HepG2 (cell line): ENCODE measurements at places on chromosomes 13 and 19. TPM values are rescaled to one million over a fixed set of nuclear protein-coding genes. Genes with fewer than 3 reads are reported as not detected.

DNA sequence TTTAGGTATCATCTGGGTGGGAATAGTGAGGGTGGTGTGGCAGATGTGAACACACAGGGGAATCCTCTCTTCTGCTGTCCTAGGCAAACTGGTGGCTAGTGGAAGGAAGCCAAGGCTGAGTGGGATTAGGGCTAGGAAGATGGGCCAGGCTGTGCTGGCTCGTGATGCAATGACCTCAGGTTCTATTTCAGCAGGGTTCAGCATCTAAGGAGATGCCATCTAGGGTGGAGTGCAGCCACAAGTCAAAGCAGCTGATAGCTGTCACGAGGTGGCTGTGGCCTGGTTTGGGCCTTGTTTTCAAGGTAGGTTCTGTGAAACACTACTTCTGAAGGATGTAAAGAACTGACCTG lies 21.6 kb downstream of the ARL11 start:
- no peak for DNase-seq

Gene SRRM5
- 0.16 TPM in 2 replicates for polyA plus RNA-seq

DNA sequence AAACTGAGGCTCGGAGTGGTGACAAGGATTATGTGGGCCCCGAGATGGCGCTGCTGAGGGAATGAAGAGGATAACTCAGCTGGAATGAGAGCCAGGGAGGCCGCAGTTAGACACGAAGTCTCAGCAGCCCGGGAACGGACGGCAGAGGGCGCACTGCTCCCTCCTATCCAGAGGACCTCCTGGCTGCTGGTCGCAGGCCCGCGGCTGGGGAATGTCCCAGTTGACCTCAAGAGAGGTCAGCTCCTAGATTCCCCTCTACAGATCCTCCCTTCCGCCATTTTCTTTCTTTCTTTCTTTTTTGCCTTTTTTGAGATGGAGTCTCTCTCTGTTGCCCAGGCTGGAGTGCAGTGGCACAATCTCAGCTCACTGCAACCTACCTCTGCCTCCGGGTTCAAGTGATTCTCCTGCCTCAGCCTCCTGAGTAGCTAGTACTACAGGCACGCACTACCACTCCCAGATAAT lies 24.1 kb upstream of the ASPDH start:
- peak; percentile 65 for DNase-seq

DNA sequence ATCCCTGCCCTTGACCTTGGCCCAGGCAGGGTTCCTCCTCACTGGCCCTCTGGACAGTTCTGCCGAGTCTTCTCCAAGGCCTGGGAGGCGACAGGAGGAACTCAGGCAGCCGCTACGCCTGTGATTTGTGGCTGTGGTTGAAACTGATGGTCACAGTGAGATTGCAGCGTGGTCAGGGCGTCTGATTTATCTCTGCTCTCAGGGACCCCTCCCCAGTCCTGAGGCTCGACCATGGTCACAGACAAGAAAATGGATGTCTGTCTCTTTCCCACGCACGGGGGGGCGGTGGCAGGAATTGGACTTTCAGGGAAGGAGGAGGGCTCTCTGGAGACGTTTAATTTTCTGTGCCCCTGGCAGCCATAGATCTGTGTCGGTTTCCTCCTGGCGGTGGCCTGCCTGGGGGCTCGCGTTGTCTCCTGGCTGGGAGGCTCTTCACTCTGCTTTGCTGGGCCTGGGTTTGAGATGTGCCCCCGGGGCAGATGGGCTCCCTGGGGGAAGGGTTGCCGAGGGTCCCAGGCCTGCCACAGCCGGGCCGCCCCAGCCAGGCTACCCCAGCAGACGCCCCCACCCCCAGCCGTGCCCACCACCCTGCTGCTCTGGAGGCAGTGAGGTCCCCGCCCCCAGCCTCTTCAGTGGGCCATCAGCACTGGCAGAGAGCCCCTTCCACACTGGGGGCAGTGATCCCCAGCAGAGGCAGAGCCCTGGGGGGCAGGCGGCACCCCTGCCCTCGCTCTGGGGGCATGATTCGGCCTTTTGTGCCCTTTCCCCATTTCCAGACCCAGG lies 167.4 kb downstream of the KDM4B start:
- DNase-seq: no peak

GRCh38 chr19:27792576-27793127 lies 1420.3 kb downstream of the UQCRFS1 start:
- no peak for DNase-seq

Gene ATP1A3
- 0.01 TPM in 1 of 2 replicates, not detected in the other for polyA plus RNA-seq

DNA sequence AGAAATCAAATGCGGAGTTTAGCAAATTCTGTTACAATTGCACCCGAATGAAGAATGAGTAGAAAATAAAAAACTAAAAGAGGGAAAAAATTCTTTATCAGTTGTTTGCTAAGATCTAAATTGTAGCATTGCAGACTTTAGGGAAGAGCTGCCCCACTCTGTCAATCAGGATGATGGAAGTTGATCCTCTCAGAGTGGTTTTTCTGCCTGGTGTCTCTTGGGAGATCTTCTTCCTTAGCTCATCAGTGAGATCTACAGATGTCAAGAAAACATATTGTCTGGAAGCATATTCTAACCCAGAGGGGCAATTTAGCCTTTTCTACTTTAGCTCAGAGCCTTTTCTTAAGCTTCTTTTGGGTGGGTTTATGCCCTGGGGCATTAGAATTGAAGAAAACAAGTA lies 223.2 kb upstream of the PCDH17 start:
- DNase-seq: no peak

DNA sequence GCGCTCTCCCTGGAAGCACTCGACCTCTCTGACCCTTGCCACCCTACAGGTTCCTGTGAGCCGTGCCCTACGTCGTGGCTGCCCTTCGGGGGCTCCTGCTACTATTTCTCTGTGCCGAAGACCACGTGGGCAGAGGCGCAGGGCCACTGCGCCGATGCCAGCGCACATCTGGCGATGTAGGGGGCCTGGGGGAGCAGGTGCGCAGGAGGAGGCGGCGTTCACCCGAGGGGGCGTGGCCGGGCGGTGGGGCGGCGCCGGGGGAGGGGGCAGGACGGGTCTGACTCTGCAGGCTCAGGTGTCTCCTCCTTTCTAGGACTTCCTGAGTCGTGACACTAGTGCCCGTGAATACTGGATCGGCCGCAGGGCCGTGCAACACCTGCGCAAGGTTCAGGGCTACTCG lies 26.4 kb downstream of the CLEC4M start:
- DNase-seq: no peak

Gene DBP
- 1.7 and 2.1 TPM in 2 replicates for polyA plus RNA-seq

Gene ZNF599
- 7.3 and 7.5 TPM in 2 replicates for polyA plus RNA-seq

Gene ZNF582
- polyA plus RNA-seq: 0.83 and 1.1 TPM in 2 replicates

Gene IZUMO2
- polyA plus RNA-seq: not detected in 2 replicates

- DNase-seq: no peak
These were observed 179.0 kb downstream of the LACC1 start for GRCh38 chr13:44058624-44059215.

DNA sequence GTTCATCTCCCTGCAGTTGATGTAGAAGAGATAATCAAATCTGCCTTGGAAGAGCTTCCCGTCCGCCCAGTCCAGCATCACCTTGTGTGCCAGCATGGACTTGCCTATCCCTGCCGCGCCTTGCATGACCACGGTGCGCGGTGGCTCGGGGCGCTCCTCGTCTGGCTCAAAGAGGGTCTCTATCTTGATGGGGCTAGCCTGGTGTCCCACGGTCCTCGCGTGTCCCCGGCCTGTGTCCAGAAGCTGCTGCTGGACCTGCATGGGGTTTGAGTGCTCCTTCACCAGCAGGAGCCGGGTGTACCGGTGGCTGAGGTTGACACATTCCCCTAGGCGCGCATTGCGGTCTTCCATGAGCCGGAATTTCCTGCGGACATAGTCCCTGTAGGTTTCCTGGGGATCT lies 13.2 kb downstream of the NLRP12 start:
- no peak for DNase-seq

DNA sequence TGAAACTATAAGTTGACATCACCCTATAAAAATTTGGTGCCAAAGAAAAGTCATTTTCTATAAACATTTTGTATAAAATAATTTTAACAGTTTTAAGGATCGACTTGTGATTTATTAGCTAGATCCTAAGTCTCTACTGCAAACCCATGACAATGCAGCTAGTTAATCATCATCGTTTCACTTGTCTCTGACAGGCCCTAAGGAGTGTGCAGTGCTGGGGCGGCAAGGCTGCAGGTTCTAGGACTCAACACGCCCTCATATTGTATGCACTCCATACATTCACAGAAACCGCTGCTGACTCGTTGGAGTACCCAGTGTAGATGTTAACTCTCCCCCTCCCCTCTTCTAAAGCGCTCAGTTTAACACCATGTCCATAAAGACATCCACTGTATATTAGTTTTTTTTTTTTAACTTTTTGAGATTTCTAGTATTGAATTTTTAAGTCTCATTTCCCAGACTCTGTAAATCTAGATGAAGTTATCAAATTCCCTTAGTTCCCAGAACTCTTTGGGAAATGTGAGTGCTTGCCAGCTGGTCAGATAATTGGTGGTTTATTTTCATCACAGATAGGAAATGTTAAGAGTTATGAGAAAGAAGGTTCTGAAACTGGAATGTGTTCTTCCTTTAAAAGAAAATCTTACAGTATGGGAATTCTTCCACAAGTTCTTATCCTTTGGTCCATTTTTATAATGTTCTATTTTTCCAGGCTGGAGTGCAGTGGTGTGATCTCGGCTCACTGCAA lies 162.8 kb upstream of the RNF113B start:
- no peak for DNase-seq

- peak; percentile 48 for DNase-seq
These were observed 5.4 kb downstream of the LMTK3 start for GRCh38 chr19:48506138-48506733.

GRCh38 chr13:99657848-99658260 lies 156.6 kb downstream of the TM9SF2 start:
- no peak for DNase-seq

DNA sequence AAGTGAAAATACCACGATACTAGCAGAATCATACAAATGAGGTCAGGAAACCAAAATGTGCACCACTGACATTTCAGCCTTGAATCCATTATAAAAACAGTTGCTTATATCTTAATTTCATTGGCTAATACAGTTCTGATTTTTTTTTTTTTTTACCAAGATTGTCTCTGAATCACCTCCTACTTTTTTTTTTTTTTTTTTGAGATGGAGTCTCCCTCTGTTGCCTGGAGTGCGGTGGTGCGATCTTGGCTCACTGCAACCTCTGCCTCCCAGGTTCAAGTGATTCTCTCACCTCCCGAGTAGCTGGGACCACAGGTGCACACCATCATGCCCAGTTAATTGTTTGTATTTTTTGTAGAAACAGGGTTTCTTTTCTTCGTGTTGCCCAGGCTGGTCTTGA lies 270.2 kb downstream of the LMO7 start:
- DNase-seq: no peak

GRCh38 chr13:46556418-46556779 lies 3.4 kb downstream of the LRCH1 start:
- no peak for DNase-seq
